ENCODE measurements at places on chromosomes 11 and 22.
A peak's percentile ranks its signal among the peaks of the same experiment; 100 is the strongest.

DNA sequence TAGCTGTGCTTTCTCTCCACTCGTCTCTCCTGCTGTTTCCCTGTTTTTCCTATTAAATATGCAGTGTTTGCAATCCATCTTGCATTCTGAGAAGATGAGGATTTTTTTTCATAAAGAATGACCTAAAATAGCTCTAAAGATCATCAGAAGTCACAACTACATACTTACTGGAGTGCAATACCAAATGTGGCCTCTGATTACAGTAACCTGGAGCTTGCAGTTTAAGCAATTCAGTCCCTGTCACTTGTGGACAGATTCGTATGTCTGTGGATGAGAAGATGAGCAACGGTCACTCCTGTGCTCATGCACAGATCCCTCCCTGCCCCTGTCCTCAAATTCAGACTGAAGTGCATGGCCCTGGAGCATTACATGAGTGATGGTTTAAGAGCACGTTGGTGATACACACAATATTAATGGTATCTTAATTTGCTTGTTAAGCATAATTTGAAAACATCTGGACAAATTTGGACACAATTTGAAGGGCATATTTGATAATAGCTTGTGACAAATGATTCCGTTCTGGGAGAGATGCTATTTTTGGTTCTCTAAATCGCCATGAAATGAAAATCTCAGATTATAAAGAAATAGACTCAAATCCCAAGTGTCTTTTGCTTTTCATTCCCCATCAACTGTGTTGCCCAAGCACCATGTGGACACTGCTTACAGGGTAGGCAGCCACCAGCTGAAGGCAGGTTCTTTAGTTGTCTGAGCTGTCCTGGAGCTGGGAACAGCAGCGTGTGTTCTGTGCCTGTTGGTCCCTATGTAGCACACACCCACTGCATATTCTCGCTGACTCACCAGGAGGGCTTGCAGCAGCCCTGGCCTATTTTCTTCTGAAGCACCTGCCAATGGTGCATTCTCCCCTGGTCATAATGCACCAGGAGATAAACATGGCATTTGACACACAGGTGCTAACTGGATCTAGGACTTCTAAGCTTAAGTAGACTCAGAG is 32.6 kb upstream of the PRAME start:
- no peak for DNase-seq

DNA sequence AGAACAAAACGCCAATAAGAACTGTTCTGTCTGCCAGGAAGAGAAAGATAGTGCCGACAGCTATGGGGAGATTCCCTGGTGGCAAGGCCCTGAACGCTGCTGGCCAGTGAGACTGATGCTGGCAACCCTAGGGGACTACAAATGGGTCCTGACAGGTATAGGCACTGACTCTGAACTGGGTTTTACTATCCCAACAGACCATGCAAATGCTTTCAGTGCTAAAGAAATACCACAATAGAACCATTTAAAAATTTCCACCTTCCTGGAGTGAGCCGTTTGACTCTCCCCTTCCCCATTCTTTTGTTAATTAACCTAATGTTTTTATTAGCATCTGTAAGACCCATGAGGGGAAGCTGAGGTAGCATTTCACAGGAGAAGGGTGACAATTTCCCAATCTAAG is 25.7 kb downstream of the USP28 start:
- DNase-seq = no peak

GRCh38 chr11:2532704-2533586 is 88.1 kb downstream of the KCNQ1 start:
- peak; percentile 95 for DNase-seq

DNA sequence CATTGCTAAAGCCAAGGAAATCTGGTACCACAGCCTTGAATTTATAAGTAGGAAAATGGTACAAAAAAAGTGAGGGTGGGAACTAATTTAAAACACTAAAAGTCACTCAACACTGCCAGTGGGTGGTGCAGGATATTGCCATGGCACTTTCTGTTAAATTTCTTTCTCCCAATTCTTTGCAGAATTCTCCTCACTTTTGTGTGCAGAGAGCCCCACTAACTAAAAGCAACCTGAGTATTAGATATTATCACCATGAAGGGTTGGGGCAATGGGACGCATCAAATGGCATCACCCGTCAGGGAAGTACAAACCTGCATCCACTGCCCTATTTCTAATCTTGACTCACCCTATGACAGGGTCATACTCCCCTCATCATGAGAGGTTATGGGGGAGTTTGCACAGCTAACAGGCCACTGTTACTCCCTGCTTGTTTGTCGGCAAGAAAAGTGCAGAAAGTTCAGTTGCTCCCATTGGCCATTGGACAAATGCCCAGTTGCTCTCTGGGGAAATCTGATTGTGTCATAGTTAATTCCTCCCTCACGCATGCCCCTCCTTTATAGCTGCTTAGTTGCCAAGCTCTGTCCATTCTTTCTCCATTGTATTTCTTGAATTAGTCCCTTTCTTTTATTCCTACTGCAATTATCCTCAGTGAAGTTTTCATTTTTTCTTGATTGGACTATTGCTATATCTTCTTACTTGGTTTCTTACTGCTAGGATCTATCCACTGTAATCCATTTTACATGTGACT is 93.8 kb upstream of the BLID start:
- no peak for DNase-seq

GRCh38 chr11:68677432-68677831 is 6.9 kb upstream of the GAL start:
- DNase-seq = no peak

DNA sequence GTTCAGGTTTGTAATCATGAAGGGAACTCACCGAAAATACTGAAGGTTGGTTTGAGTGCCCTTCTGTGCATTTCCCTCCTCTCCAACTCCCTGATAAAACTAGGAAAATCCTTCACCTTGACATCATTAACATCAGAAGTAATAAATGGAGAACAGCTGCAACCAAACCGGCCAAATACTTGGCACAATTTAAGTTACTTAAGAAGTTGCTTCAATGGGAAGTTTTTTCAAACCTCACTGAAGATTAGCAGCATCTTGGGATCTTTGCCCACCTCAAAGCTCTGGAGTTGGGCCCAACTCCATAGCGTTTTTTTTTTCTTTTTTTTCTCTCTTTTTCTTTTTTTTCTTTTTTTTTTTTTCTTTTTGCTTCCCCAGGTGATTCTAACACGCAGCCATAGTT is 784.8 kb downstream of the KCNA4 start:
- DNase-seq = no peak

GRCh38 chr11:125272092-125272491 is 107.5 kb downstream of the PKNOX2 start:
- no peak for DNase-seq

GRCh38 chr22:21074102-21074715 is 28.5 kb downstream of the LRRC74B start:
- DNase-seq = no peak

DNA sequence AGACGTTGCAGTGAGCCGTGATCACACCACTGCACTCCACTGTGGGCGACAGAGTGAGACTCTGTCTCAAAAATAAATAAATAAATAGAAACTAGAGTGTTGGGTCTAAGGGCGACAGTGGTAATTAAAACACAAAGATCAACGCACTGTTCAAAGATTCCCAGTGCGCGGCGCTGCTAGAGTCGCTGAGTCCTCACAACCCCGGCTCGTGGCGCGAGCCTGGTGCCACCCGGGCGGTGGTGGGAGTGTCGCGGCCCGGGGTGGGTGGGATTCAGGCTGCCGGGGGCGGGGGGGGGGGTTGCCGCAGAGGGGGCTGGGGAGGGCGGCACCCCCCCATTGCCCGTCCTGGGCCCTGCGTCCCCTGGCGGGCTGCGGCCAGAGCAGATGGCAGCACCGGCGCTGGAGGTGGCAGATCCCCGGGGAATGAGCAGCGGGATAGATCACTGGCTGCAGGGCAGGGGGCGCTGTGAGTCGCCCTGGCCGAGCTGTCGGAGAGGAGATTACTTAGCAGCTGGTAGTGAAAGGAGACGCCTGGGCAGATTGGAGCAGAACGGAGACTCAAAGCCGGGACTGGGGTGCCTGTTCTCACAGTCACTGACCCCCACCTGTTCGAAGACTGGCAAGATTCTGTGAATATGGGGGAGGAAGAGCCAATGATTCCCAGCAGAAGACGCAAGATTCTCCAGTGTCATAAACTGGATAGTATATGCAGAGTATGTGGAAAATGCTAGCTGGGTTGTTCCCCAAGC is 30.2 kb upstream of the APOBEC3A start:
- peak; percentile 29 for DNase-seq

GRCh38 chr11:130002352-130002845 is at the start of gene PRDM10:
Gene PRDM10 (minus strand): TSS chr11:130002835. CDS start chr11:129960964, 41,871 bp downstream.
- DNase-seq = peak; percentile 93

DNA sequence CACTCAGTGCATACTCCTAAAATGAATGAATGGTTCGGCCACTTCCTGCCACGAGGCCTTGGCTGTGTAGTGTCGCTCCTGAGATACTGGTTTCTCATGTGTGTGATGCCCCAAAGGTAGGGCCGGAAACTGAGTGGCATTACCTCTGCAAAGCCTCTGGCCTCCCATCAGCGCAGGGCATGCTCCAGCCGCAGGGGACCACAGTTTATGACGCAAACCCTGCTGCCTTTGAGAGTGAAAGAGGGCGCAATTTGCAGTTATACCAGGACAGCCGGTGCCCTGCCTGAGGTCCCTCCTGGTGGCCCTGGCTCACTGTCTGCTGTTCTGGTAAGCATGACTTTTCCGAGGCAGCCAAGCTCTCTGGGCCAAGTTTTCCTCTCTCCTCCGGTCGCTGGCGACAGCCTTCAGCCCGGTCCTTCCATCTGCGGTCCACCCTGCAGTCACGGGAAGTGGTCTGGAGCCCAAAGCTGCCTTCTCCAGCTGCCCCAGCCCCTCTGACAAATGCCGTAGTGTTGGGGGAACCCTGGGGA is 2.4 kb upstream of the FGF3 start:
- no peak for DNase-seq

- DNase-seq = no peak
Measured at GRCh38 chr11:15769203-15769602, 587.1 kb downstream of the SOX6 start.

DNA sequence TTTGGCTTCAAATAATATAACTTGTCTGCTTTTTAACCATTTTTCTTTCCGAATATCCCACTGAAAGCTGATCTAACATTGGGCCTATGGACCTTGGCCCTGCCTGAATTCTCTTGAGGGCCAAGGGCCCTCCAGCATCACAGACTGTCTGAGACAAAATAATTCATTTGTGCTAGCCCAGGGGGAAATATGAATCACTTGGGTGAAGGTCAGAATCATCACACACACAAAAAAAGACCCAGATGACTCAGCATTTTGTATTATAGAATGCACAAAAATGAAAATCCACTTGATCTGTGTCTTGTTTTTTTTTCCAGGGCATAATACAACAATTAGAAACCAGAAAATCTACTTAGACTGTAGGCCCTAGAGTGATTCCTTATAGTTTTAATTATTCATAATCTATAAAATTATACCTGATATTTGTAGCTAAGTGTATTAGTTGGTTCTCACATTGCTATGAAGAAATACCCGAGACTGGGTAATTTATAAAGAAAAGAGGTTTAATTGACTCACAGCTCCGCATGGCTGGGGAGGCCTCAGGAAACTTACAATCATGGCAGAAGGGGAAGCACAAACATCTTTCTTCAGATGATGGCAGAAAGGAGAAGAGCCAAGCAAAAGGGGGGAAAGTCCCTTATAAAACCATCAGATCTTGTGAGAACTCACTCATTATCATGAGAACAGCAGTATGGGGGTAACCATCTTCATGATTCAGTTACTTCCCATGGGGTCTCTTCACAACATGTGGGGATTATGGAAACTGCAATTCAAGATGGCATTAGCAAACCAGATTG is 15.6 kb upstream of the RDX start:
- no peak for DNase-seq

- no peak for DNase-seq
Measured at GRCh38 chr11:35250621-35251020, 111.7 kb downstream of the CD44 start.

GRCh38 chr11:2586087-2586792 is 113.6 kb downstream of the KCNQ1OT1 start:
- DNase-seq = no peak

GRCh38 chr11:115141231-115142114 is 362.7 kb downstream of the CADM1 start:
- no peak for DNase-seq

GRCh38 chr11:117819096-117820040 is 5.2 kb downstream of the FXYD2 start:
- DNase-seq = no peak

GRCh38 chr11:24391167-24391566 is 105.7 kb upstream of the LUZP2 start:
- DNase-seq = no peak

- no peak for DNase-seq
Measured at GRCh38 chr11:128171506-128171905, 415.9 kb downstream of the ETS1 start.

DNA sequence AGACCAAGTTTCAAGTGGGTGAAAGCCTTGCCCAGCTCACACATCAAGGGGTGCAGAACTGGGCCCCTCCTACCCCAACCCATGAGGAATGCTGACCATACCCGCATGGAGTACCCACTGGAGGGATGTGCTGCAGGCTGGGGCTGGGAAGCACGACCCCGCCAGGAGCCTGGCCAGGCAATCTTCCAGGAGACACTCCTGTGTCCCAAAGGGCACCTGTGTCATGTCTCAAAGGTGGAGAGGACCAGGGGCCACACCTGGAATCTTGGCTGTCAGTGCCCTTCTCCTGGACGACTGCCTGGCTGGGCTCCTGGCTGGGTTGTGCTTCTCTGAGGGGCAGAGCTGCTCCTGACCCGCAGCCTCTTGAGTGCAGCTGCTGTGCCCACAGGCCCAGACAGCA is 6.7 kb downstream of the ARAP1 start:
- DNase-seq = no peak

DNA sequence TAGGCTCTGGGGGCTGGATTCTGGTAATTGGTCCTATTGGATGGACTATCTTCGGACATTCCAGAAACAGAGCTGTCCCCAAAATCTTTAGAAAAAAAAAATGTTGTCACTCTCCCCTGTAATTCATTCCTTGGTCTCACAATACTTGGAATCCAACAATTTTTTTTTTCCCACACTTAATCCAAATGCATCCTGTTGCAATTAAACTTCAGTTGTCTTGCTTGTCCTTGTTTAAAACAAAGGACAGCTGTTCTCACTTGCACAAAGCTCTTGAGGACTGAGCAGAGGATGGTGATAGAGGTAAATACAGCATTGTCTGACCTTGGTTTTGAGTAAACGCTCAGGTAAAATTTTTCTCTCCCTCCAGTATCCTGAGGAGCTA is 75.3 kb downstream of the SC5D start:
- DNase-seq = no peak
